Activated CD4-positive, alpha-beta T cell treated with anti-CD3 and anti-CD28 coated beads, Interleukin-2, amount 50 U/mL, for 16 hours (primary cell): ENCODE measurements at places on chromosomes 5 and 9.

DNA sequence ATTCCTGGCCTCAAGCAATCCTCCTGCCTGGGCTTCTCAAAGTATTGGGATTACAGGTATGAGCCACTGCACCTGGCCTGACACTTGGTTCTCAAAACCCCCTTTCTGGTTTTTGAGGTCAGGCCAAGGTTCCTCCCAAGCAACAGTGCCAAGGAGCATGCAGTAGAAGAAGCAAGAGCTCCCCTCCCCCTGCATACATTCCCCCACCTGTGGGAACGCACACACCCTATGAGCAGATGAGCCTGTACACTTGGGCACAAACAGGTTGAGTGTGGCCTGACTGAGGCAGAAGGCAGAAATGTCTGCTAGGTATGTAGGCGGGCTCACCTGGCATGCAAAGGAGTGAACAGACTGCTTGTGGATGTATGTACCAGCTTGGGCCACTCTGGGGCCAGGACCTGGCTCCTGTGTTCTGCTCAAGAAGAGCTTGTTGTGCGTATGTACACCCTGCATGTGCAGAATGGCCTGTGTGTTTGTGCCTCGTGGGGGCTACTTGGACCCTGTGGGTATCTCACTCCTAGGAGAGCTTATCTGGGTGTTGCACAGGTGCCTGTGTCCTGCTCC, 1.7 kb downstream of the GPRIN1 start:
- no peak for DNase-seq

DNA sequence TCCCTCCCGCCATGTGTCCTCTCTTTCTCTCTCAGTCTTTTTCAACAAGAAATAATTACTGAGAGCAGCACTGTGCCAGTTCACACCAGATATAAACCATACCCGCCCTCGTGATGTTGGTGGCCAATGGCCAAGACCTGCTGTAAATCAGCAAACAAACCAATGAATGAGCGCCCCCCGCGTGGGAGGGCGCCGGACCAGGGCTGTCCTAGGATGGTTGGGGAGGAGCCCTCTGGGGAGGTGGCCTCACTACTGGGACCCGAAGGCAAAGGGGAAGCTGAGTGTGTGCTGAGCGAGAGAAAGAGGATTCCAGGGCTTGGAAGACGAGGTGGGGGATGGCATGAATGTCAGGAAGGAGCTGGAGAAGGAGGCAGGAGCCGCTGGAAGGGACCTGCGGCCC, 51.2 kb upstream of the BARHL1 start:
- DNase-seq = no peak

- no peak for DNase-seq
These were observed 196.8 kb downstream of the ANXA1 start for GRCh38 chr9:73348471-73348870.

GRCh38 chr9:115305543-115305942, 187.6 kb upstream of the TNC start:
- no peak for DNase-seq

GRCh38 chr5:107567901-107568671, 102.7 kb downstream of the EFNA5 start:
- no peak for DNase-seq

- no peak for DNase-seq
These were observed 1.3 kb downstream of the BRD3 start for GRCh38 chr9:134066526-134066912.
